ENCODE measurements at places on chromosomes 2 and 18. TPM values are rescaled to one million over a fixed set of nuclear protein-coding genes. Genes with fewer than 3 reads are reported as not detected.

The TRIP12 gene
- 22.2 TPM for polyA plus RNA-seq

The ZC3H6 gene
- 2.4 TPM for polyA plus RNA-seq

DNA sequence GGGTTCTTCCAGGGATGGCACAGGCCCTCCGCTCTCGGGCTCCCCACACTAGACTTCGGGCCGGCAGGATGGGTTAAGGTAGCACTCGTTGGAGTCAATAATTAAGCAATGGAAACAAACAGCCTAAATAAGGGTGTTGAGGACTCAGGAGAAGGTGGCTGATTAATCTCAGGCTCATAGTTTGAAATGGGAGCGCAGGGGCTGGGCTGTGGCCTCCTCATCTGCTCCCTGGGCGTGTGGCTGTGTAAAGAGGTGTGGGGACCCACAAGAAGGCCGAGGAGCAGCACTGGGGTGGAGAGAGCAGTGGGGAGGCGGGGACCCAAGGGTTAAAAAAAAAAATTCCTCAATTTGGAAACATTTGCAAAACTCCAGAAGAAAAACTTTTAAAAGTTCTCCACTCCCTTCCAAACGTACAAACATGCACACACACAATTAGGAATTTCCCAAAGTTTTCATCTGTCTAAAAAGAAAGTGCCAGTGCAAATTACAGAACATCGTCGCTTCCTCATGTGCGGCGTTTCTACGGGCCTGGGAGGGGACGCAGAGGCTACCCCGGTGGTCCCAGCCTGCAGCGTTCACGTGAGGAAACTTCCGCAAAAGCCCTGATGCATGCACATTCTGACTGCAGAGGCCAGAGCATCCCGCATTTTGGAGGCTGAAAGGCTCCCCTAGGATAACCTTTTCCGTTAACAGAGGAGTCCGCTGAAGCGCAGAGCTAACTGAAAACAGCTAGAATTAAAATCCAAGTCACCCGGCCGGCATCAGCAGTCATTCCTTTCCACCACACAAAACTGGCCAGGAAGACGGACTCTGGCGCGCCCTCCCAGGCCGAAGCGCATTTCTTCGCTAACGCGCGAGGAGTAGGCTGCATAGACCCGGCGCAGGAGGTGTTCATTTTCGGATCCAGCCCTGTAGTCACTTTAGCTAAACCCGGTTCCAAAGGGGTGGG is 1.0 kb upstream of the TUBB6 start:
- H3K4me1 ChIP-seq, result peaks cover 34% of the 10 kb centered on the region
- H3K27ac ChIP-seq, result no peak overlapping the region
- H3K36me3 ChIP-seq, result no peaks in the 10 kb centered on the region
- peaks cover 33% of the 10 kb centered on the region for H3K27me3 ChIP-seq
- DNase-seq, result peak; percentile 28

The ITPRIPL1 gene
- 0.39 TPM for polyA plus RNA-seq

GRCh38 chr2:239258248-239258647 is 142.6 kb downstream of the HDAC4 start:
- no peak overlapping the region for H3K4me3 ChIP-seq
- peak overlapping the region; percentile 56 for H3K27ac ChIP-seq
- H3K4me1 ChIP-seq, result peaks cover 98% of the 10 kb centered on the region
- no peaks in the 10 kb centered on the region for H3K27me3 ChIP-seq

The ACMSD gene
- polyA plus RNA-seq, result not detected

The MC4R gene
- polyA plus RNA-seq, result not detected

DNA sequence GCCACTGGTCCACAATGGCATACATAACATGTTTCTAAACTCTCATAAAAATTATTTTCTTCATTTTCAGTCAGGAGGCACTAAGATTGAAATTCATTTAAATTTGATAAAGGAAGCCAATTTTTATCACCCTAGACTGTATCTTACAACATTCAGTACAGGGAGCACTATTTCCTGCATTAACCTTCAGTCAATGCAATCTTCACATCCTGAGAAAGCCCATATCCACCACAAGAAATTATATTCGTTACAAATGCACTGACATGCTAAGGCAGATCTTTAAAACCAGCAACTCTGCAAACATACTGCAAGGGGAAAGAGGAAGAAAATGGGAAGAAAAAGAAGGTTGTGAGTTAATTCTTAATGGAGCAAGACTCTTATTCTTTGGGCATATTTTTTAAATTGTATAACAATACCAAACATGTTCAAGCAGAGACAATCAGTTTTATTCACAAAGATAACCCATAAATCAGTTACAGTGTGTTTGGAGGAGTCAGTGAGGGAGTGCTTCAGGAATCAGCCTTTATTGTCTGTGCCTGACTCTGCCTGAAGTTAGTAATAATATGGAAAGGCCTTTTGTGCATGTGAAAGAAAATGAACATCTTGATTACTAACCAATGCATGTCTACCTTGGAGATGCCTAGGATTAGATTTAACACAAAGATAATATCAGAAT is 370.1 kb downstream of the FBXO15 start:
- no peaks in the 10 kb centered on the region for H3K4me1 ChIP-seq
- H3K36me3 ChIP-seq, result no peaks in the 10 kb centered on the region
- no peak overlapping the region for H3K4me3 ChIP-seq
- H3K27me3 ChIP-seq, result no peaks in the 10 kb centered on the region

- H3K27me3 ChIP-seq, result no peaks in the 10 kb centered on the region
- peaks cover 20% of the 10 kb centered on the region for H3K4me1 ChIP-seq
- no peak overlapping the region for H3K4me3 ChIP-seq
- no peak overlapping the region for H3K27ac ChIP-seq
- DNase-seq, result no peak
These were observed 29.1 kb downstream of the TMEM131 start for GRCh38 chr2:97966545-97967215.

The PPP4R1 gene
- 24.6 TPM for polyA plus RNA-seq

DNA sequence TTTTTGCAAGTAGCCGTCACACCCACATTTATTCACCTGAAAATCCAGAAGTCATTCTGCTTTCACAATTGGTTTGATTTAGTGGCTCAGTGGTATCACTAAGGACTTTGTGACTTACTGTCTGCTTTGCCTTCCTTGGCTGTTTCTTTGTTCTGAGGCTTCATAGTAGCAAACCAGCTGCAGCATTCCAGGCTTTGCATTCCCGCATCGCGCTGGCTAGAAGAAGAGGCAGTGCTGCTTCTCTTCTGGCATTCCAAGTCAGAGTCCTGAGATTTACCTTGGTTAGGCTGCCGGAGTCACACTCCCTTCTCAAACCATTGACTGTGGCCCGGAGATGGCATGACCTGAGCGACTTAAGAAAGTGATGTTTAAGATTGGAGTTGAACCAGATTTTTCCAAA is 35.1 kb downstream of the MYO1B start:
- no peak for DNase-seq
- no peak overlapping the region for H3K4me3 ChIP-seq
- H3K4me1 ChIP-seq, result no peaks in the 10 kb centered on the region
- no peak overlapping the region for H3K27ac ChIP-seq

The CHRND gene
- polyA plus RNA-seq, result not detected

DNA sequence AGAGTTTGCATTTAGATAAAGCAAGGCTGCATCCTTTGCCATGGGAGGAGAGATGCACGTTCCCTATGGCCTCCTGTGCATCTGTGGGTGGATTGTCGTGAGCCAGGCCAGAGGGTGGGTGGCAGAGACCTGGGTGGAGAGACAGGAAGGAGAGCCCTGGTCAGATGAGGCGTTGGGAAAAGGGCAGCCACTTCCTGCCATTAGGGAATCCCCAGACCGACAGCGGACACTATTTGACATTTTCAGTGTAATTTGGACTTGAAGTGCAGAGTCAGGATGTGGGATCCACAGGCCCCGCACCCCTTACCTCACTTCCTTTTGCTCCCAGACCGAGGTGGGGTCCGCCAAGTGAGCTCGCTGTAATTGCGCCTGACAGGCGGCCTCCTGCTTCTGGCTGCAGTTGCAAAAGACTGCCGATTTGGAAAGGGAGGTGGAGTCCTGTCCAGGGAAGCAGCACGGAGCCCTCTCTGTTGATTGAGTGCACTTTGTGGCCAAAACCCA is 150.0 kb downstream of the DYSF start:
- no peak for DNase-seq
- peaks cover 100% of the 10 kb centered on the region for H3K36me3 ChIP-seq
- H3K27ac ChIP-seq, result no peak overlapping the region
- peaks cover 4% of the 10 kb centered on the region for H3K4me1 ChIP-seq
- no peaks in the 10 kb centered on the region for H3K27me3 ChIP-seq
- H3K4me3 ChIP-seq, result no peak overlapping the region

The SAG gene
- polyA plus RNA-seq, result 0.03 TPM

The FAM237A gene
- polyA plus RNA-seq, result not detected

- H3K4me3 ChIP-seq, result no peak within 1 kb of the TSS
- no peak within 1 kb of the TSS for H3K27ac ChIP-seq
- H3K27me3 ChIP-seq, result no peaks in the 10 kb centered on the region
- no peak for DNase-seq
These were observed at the start of gene KRTCAP3 for GRCh38 chr2:27441958-27442919. Gene KRTCAP3, plus strand, starts transcription at chr2:27442381. Its CDS starts 32 bp downstream, at chr2:27442413.

The KCNG3 gene
- polyA plus RNA-seq, result not detected

The COX5B gene
- polyA plus RNA-seq, result 546 TPM

DNA sequence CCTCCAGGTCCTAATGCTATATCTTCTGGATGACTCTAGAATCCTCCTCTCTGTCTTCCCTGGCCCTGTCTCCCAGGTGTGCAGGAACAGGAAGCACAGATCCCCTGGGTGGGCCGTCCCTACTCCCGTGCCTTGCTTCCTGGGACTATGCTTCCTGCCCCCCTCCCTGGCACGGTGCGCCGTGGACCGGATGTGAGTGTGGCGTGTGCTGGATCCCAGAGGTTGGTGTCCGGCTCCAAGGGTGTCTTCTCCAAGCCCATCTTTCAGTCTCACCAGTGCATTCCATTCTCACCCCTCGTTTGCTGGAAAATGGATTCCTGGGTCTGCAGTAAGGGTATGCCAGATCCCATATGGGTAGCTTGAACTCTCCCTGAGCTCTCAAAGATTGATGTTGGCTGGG is 144.4 kb upstream of the TWIST2 start:
- peaks cover 2% of the 10 kb centered on the region for H3K27me3 ChIP-seq
- H3K4me1 ChIP-seq, result no peaks in the 10 kb centered on the region
- H3K4me3 ChIP-seq, result no peak overlapping the region

- H3K27me3 ChIP-seq, result no peaks in the 10 kb centered on the region
These were observed 31.6 kb downstream of the MARCO start for GRCh38 chr2:118973542-118973951.

GRCh38 chr2:131417886-131418285 is 53.9 kb upstream of the RAB6D start:
- peaks cover 10% of the 10 kb centered on the region for H3K27me3 ChIP-seq
- H3K27ac ChIP-seq, result no peak overlapping the region
- no peak for DNase-seq
- no peaks in the 10 kb centered on the region for H3K36me3 ChIP-seq
- no peaks in the 10 kb centered on the region for H3K4me1 ChIP-seq

DNA sequence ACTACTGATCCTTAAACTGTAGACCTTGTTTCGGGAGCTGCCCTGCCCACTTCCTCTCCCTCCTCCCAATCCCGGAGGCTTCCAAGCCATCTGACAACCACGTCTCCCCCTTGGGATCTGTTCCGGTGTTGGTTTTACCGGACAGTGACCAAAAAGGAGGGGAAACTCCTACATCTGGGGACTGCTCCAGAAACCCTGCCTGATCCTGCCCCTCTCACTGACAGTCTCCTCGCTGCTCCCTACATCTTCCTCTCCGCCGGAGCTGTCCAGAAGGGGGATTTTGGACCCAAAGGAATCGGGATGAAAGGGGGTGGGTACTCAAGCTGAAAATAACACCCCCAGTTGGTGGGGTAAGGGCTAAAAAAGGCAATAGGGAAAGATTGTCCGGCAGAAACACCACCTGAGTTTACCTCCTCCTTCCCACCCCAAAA is 1.5 kb downstream of the INO80D start:
- peaks cover 39% of the 10 kb centered on the region for H3K4me1 ChIP-seq
- H3K36me3 ChIP-seq, result no peaks in the 10 kb centered on the region
- peak overlapping the region; percentile 76 for H3K27ac ChIP-seq
- no peaks in the 10 kb centered on the region for H3K27me3 ChIP-seq

GRCh38 chr2:74223941-74224770 is 25.7 kb downstream of the MTHFD2 start:
- H3K27ac ChIP-seq, result no peak overlapping the region
- DNase-seq, result no peak
- peaks cover 10% of the 10 kb centered on the region for H3K4me1 ChIP-seq
- H3K4me3 ChIP-seq, result no peak overlapping the region

GRCh38 chr2:46118656-46119371 is 178.4 kb upstream of the EPAS1 start:
- H3K4me3 ChIP-seq, result no peak overlapping the region
- H3K4me1 ChIP-seq, result peaks cover 16% of the 10 kb centered on the region
- H3K36me3 ChIP-seq, result no peaks in the 10 kb centered on the region
- no peak for DNase-seq
- no peaks in the 10 kb centered on the region for H3K27me3 ChIP-seq
- no peak overlapping the region for H3K27ac ChIP-seq

GRCh38 chr2:98333922-98334321 is 12.3 kb upstream of the CNGA3 start:
- no peak overlapping the region for H3K4me3 ChIP-seq
- H3K27ac ChIP-seq, result no peak overlapping the region

The POTEI gene
- not detected for polyA plus RNA-seq

The CMPK2 gene
- 18.1 TPM for polyA plus RNA-seq

The GPR17 gene
- not detected for polyA plus RNA-seq

The GALNT5 gene
- polyA plus RNA-seq, result not detected

DNA sequence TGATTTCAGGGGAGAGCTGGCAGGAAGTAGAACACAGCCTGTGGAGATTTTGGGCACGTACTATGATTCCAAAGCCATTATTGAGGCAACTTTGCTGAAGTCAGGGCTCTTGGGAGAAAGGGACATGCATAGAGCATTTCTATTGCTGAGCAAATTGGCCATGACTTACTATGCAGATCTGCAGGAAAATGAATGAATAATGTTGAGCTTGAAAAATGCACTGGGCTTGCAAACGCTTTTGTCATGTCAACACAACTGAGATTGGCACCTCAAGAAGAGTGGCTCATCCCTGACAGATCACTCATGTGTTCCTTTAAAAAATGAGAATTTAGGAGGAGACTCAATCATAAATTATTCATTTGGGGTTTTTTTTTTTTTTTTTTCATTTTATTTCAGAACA is 230.5 kb downstream of the MBD2 start:
- DNase-seq, result no peak
- no peak overlapping the region for H3K27ac ChIP-seq
- H3K27me3 ChIP-seq, result no peaks in the 10 kb centered on the region
- H3K36me3 ChIP-seq, result no peaks in the 10 kb centered on the region
- H3K4me1 ChIP-seq, result no peaks in the 10 kb centered on the region

DNA sequence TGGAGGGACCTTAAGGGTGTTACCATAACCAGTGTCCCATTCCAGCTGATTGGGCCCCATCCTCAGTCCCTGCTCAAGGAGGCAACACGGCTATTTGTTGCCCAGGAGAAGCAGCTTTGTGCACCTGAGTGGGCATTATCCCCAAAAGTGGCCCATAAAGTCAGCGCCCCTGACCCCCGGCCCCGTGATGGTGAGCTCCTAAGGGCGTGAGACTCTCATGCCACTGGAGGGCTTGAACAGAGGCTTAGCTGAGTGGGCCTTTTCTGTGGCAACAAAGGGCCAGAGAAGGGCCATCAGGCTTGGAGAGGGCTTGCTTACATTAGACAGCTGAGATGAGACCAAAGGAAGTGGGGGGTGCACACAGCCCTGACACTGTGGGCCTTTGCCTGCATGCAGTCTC is 99.2 kb upstream of the RAB6C start:
- no peaks in the 10 kb centered on the region for H3K27me3 ChIP-seq
- H3K27ac ChIP-seq, result no peak overlapping the region
- DNase-seq, result no peak
- H3K4me3 ChIP-seq, result no peak overlapping the region
- peaks cover 10% of the 10 kb centered on the region for H3K4me1 ChIP-seq
- no peaks in the 10 kb centered on the region for H3K36me3 ChIP-seq

The REG1B gene
- not detected for polyA plus RNA-seq

The SH3RF3 gene
- polyA plus RNA-seq, result 0.25 TPM

- no peak overlapping the region for H3K4me3 ChIP-seq
- H3K27ac ChIP-seq, result no peak overlapping the region
- no peak for DNase-seq
- no peaks in the 10 kb centered on the region for H3K4me1 ChIP-seq
- no peaks in the 10 kb centered on the region for H3K27me3 ChIP-seq
- H3K36me3 ChIP-seq, result no peaks in the 10 kb centered on the region
These were observed 769.8 kb upstream of the GYPC start for GRCh38 chr2:125886153-125886552.
